ENCODE measurements at places on chromosomes 6 and 20.
A peak's percentile ranks its signal among the peaks of the same experiment; 100 is the strongest.

- no peak for DNase-seq
These were observed 594.3 kb downstream of the UTRN start for GRCh38 chr6:144879436-144879835.

GRCh38 chr6:6379573-6379972 is 59.1 kb upstream of the F13A1 start:
- DNase-seq: no peak

- DNase-seq: no peak
These were observed 18.0 kb upstream of the GGTLC1 start for GRCh38 chr20:24006626-24007025.

DNA sequence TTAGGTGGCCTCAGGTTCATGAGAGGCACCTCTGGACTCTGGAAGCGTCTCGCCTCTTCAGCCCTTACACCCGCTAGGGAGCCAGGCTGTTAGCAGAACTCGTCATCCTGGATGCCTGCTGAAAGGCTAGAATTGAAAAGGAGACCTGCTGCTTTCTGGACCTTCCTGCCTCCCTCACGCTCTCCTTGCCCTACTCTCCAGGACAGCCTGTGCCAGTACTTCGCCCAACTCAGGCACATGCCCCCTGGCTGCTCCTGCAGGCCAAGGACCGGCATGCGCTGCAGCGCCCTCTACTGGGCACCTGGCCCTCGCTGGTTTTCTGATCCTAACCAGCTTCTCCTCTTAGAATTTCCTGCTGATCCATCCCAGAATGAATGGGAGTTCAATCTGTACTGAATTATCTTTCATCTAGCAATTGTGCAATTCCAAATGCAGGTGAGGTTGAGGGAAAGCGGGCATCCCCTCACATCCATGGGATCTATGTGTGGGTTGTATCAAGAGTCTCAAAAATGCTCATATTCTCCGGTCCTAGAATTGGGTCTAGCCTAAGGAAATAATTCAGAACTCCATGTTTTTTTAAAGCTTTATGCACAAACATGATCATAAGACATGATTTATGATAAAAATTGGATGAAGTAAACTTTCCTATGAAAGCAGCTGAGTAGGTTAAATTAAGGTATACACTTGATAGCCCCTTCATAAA is 78.0 kb downstream of the PTPN1 start:
- DNase-seq: peak; percentile 57

GRCh38 chr20:63895952-63896263 is 982 bp downstream of the DNAJC5 start:
- DNase-seq: no peak

DNA sequence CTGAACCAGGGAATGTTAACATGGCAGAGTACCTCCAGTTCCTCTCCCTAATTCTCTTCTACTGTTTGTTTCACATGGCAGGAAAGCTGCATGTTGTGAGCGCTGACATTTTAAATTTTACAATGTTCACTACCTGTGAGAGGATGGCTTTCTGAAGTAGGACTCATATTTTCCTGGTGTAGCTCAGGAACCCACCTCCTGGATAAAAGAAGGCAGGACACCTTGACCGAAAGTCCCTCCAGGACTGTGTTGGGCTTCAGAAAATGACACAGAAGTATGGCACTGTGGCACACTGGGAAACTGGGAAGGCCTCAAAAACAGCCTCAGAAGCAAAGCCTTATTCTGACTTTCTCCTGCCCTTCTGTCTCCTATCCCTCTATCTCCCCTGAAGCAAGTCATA is 33.3 kb downstream of the PTPRK start:
- DNase-seq: no peak

DNA sequence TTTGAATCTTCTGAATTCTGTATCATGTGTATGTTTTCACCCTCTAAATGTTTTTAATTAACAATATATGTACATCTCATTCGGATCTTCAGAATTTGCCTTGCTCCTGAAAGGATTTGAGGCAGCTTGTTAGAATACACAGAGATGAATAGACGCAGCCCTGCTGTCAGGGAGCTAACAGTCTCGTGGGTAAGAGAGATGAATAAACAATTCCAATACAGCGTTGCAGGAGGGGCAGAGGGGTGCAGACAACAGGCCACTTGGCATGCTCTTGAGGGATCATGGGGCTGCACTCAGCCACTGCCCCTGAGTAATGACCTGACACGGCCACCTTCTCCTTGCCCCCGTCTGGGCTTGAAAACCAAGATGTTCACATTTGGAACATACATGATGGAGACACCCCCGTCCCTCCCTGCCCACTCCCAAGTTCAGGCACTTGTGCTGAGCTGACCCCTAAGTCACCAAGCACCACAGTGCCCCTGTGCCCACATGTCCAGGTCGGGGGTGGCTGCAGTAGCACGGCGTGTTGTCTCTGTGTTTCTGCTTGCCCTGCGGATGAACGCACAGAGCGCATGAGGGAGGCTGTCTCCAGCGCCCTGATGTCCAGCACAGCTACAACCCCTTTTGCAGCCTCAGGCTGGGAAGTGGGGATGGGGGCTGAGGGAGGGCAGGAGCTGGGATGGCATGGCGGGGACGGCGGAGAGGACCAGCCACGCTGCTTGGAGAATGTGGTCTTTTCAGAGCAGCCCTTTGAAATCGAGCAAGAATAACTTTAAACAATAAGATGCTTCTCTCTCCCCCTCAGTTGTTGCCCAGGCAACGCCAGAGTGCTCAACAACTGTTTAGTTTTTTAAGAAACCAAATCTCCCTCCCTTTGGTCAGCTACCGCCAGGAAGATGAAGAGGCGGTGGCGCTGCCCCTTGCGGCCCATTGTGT is 33.0 kb upstream of the CDH22 start:
- DNase-seq: no peak

- DNase-seq: no peak
These were observed 1.5 kb downstream of the GPANK1 start for GRCh38 chr6:31663126-31663960.

DNA sequence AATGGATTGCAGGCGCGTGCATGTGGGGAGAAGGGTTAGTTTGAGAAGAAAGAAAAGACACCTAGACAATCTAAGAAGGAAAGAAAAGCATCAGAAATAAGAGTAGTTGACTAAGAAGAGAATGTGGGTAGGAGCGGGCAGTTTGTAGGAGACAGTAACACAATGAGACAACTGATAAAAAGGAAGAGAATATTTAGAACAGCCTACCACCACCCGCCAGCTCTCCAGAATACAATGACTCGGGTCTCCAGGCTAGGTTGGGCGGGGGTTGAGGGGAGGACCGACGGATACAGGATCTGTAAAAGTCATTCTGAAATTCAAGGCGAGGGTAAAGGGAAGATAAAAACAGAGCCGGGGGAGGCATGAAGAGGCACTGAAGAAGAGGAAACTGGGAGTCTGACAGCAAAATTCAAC is 712 bp downstream of the ABHD16A start:
- DNase-seq: no peak

GRCh38 chr6:41092421-41093140 is 19.8 kb downstream of the NFYA start:
- DNase-seq: no peak

- DNase-seq: no peak
These were observed 3.7 kb downstream of the SCGN start for GRCh38 chr6:25655723-25656122.

DNA sequence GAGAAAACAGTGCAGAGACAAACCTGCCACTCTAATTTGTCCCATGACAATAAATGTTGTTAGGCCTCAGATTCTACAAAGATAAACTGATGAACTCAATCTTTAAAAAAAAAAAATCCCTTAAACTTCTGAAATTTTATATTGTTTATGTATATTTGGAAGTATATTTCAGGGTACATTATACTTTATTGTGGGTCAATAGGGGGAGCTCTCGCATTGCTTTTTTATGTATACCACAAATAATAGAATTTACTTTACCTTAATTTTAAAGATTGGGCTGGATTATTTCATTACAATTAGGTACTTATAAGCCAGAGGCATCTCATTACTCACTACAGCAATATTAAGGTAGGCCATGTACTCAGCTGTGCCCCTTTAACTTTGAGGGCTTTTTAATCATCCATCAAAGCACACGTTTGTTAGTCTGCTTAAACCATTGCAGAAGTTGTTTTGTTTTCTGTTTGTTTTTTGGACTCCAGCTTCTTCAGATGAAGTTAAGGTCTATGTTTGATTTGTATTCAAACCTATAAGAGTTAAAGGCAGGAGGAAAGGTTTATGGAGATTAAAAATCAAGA is 56.3 kb upstream of the EYA4 start:
- no peak for DNase-seq

DNA sequence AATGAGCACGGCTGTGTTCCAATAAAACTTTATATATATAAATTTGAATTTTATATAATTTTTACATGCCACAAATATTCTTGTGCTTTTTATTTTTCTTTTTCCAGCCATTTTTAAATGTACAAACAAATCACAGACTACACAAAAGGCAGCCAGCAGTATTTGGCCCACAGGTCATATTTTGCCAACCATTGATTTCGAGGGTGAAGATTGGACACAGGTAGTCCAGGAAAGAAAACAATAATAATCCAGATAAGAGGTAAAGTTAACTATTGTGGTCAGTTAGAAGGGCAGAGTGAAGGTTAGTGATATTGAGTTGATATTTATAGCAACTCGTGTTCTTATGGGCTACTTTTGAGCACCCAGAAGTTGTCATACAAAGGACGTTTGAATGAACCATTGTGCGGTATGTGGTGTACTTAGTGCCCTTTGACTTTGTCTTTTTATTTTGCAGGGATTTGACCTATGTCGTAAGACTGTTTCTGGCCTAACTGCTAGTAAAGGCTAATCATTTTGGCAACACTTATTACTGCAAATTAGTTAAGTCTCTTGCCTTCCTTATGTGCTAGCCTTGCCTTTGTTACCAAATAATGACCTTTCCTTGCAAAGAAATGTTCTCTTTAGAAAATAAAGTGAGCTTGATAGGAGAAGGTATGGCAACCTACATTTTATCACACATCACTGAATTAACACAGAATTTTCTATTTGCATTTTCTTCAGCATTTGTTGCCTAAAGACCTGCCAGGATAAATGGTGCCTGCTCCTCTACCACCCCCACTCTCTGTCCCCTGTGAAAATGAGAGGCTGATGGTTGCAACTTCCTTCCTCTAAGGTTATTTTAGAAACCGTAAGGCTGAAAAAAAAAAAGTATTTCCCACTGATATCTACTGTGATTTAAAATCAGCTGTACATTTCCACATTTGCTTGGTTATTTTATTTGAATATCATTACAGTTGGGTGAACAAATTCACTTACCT is 493.9 kb upstream of the SOX4 start:
- no peak for DNase-seq

DNA sequence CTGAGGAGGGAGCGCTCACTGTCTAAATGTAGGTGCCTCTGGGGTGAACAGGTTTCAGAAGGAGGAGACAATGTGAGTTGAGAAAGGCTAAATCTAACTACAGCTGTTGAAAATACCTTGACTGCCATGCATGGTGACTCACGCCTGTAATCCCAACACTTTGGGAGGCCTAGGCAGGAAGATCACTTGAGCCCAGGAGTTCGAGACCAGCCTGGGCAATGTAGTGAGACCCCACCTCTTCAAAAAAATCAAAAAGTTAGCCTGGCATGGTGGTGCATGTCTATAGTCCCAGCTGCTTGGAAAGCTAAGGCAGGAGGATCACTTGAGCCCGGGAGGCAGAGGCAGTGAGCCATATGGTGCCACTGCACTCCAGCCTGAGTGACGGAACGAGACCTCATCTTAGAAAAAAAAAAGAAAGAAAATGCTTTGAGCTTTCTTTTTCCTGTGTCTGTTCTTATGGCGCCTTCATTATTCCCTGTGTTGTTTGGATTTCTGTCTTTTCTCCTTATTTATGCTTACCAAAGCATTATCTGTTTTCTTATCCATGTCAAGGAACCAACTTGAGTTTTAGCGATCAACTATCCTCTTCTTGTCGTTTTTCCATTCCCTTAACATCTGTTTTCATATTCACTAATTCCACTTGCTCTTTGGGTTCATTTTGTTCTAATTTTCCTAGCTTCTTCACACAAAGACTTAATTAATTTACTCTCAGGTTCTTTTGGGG is 8.5 kb downstream of the SLC2A10 start:
- no peak for DNase-seq

- DNase-seq: no peak
These were observed 1.1 kb downstream of the PTPRK start for GRCh38 chr6:128519132-128519930.

- DNase-seq: no peak
These were observed 72.1 kb downstream of the CBFA2T2 start for GRCh38 chr20:33561692-33562601.

DNA sequence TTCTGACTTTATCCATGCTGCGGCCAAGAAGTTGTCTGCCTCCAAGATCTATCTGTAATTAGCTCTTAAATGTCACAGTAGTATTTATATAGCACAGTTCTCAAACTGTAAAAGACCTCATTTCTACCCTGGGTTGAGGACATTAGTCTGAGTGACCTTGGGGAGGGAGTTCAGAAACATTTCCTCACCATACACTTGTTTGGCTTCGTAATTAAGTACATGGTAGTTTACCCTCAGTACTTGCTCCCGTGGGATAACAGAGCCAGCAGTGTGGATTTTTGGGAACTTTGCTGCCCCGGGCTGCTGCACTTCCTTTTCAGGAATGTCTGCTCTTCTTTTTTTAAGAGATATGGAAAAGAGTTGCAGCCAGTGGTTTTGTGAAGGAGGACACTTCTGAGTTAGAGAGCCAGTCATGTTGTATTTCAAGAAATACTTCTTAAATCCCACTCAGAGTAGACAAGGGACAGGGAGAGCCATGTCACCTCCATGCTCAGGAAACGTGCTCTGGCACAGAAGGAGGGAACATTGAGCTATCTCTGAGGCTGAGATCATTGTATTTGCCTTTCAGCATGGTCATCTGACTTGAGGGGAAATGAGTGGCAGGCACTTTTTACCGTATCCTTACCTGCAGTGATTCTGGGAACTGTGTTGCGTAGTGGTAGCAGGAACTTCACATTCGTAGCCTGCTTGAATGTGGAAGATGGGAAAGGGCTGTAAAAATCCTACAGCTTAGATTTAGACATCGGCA is 33.6 kb downstream of the RPRD1B start:
- no peak for DNase-seq
